ENCODE measurements at places on chromosomes 16 and 17.

GRCh38 chr16:4487955-4488498, 11.8 kb downstream of the HMOX2 start:
- DNase-seq: no peak

DNA sequence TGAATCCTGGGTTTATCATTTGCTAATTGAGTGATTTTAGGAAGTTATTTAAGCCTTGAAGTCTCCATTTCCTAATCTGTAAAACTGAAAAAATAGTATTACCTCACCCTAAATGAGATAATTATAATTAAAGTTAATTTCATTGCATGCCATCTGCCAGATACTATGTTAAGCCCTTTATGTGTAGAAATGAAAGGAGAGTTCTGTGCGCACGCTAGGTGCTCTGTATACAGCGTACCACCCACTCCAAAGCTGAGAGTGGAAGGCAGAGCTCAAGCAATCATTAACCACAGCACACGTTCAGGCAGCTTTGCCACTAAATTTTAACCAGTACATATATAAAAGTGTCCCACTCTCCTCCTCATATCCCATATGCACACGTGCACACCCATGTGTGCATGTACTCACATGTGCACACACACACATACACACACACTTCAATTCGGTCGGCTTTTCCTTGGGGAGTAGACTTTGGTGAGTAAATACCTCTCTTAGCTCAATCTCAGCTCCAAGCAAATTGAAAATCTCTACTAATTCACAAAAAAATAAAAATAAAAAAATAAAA, 204.8 kb downstream of the GRIN2A start:
- no peak for DNase-seq

GRCh38 chr17:71682174-71682494, 438.7 kb upstream of the SOX9 start:
- DNase-seq: no peak

- DNase-seq: no peak
Observed at GRCh38 chr17:76683011-76683755, 27.6 kb downstream of the MXRA7 start.

- peak; percentile 85 for DNase-seq
Observed at GRCh38 chr17:2064980-2065785, 10.3 kb downstream of the HIC1 start.

DNA sequence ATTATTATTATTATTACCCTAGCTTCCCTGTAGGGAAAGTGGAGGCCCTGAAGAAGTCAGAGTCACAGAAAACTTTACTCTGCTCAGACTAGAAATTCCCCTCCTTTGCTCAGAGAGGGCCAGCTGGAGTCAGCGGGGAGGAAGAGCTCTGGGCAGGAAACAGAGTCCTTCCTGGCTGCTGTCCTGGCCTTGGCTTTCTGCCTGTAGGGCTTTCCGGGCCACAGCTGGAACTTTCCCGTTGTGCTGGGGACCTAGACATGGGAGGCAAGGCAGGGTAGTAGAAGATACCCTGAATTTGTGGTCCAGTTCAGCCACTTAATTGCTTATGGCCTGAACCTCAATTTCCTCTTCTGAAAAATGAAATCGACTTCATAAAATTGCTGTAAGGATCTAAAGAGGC, 14.0 kb upstream of the CCL2 start:
- DNase-seq: no peak

DNA sequence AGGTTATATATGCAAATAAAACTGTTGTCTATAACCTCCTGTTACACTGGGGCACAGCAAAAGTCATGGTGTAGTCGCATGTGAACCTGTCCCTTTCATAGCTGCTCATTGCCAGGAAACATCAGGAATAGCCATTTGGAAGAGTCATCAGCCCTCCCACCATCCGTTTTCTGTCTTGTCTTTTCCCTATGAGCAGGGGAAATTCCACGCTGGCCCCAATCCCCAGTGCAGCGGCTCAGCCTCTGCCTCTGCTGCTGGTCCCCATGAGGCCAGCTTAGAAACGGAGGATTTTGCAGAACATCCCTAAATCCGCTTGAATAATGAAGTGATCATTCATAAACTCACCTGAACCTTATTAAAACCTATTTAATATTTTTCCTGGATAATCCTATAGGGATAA, 10.5 kb downstream of the MAPT start:
- DNase-seq: no peak

DNA sequence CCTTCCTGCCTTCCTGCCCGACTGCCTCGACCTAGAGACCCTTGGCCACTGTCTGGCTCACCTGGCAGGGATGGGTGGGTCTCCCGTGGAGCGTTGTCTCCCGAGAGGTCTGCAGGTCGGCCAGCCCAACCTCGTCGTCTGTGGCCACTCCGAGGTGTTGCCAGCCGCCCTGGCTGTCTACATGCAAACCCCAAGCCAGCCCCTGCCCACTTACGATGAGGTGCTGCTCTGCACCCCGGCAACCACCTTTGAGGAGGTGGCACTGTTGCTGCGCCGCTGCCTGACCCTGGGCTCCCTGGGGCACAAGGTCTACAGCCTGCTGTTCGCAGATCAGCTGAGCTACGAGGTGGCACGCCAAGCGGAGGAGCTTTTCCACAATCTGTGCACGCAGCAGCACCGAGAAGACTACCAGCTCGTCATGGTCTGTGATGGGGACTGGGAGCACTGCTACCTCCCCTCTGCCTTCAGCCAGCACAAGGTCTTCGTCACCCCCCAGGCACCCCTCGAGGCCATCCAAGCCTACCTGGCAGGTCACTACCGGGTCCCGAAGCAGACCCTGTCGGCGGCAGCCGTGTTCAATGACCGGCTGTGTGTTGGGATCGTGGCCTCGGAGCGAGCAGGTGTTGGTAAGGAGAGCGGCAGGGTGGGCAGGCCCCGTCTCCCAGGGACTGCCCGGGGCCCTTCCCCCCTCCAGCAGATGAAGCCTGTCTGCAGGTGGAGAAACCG, 75.1 kb upstream of the ENDOV start:
- DNase-seq: no peak

DNA sequence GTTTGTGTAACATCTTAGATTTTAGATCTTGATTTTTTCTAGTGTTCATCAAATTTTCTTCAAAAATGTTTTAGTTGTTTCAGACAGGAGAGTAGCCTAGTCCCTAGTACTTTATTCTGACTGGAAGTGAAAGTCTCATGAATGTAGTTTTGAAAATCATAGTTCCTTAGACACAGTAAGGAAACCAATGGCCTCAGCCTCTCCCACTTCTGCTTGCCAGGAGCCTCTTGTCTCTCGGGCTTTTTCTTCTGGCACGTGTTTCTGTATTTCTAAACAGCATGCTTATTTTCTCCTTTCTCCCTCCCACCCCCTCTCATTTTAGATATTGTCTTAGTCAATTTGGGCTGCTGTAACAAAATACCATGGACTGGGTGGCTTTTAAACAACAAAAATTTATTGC, 9.8 kb downstream of the SLFN5 start:
- DNase-seq: no peak

DNA sequence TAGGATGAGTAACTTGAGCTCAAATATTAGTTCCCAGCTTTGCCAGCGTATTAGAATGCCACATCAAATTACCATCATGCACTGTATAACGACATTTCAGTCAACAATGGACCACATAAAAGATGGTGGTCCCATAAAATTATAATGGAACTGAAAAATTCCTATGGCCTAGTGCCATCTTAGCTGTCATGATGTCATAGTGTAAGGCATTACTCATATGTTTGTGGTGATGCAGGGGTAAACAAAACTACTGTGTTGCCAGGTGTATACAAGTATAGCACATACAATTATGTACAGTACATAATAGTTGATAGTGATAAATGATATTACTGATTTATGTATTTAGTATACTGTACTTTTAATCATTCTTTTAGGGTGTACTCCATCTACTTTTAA, 54.4 kb upstream of the NETO2 start:
- no peak for DNase-seq

DNA sequence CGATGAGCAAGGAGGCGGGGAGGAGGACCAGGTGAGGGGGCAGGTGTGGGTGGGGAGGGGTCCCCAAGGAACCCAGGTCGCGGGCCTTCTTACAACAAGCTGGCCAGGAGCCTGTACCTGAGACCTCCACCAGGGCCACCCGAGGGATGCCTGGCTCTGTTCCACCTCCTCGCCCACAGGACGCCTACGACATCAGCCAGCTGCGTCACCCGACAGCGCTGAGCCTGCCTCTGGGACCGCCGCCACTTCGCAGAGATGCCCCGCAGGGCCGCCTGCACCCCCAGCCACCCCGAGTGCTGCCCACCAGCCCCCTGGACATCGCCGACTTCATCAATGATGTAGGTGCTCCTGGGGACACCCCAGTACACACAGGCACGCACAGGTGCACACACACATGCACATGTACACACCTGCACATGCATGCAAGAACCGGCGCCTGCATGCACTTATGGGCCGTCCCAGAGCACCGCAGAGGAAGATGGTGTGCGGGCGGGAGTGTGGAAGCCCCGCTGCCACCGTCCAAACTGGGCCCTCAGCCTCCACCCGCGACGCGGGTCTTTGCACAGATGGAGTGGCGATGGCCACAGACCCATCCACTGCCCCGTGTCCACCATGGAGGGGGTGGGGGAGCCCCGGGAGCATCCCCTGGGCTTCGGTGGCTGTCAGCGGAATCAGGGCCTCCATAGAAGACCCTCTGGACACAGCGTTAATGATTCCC, 6.6 kb downstream of the SLC22A31 start:
- no peak for DNase-seq

- DNase-seq: no peak
Observed at GRCh38 chr16:10647721-10648296, 46.9 kb downstream of the TEKT5 start.

- no peak for DNase-seq
Observed at GRCh38 chr16:89633064-89633631, 19.7 kb downstream of the DPEP1 start.

DNA sequence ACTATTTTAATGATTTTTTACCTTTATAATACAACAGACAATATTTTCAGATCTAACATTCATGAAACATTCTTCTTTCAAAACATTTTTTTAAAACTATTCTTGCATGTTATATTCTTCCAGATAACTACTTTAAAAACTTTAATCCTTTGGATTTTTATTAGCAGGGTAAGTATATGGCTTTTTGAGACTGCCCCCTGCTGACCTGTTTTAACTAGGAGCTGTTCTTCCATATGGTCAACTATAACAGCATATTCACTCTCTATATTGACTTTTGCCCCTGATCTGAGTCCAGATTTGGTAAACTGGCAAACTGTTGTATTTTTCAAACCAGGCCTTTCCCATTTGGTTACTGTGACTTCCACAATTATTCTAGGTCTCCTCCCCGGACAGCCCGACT, 16.5 kb downstream of the ZNF18 start:
- DNase-seq: no peak

- no peak for DNase-seq
Observed at GRCh38 chr17:12492450-12492849, 173.2 kb upstream of the MYOCD start.

DNA sequence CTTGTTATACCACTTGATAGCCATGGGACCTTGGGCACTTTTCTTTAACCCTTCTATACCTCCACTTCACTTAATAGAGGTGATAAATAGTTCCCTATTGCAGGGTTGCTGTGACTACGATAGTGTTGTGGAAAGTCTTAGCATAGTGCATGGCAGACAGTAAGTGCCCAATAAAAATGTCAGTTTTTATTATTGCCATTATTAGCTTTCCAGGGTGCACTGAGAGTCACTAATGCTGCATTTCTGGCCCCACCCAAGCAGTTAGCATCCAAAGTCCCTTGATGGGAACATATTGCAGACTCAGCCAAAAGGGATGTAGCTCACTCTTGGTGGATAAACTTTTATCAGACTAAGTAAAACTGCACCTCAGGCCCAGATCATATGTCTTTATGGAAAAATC, 41.5 kb upstream of the TEKT3 start:
- DNase-seq: no peak

GRCh38 chr17:64632606-64633005, 29.5 kb downstream of the SMURF2 start:
- DNase-seq: no peak

GRCh38 chr17:72955391-72956140, 136.9 kb downstream of the SLC39A11 start:
- no peak for DNase-seq

DNA sequence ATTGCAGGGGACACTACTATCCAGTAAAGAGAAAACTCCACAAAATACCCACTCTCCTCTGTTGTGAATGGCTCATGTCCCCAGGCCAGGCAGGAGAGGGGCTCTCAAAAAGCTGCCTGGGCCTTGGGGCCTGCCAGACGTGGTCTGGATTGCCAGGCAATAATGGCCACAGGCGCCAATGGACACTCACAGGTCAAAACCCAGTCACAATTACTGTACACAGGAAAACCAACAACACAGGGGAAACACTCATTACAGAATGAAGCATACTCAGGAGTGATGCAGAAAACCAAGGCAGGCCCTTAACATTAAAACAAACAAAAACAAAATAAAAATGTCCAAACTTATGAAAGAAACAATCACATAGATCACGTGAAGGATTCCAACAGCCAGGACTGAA, 35.1 kb upstream of the SREBF1 start:
- DNase-seq: no peak

- no peak for DNase-seq
Observed at GRCh38 chr16:82363026-82363816, 193.2 kb upstream of the MPHOSPH6 start.

DNA sequence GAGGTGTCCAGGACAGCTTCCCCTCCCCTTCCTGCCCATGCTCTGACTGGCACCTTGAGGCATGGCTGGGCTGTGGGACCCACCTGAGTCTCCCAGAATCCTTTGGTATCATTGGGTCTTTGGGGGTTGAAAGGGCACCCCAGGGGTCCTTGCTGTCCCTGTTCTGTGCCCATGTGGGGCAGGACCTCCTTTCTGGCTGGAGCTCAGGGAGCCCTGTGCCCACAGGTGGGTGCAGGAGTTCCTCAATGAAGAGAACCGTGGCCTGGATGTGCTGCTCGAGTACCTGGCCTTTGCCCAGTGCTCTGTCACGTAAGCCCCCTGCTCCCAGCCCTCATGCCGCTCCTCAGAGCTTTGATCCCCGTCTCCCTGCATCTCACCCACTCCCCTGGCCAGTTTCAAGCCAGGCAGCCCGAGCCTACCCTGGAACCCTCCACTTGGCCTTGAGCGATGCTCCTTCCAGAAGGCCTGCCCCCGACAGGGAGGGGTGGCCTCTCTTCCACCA, 11.8 kb downstream of the FMNL1 start:
- DNase-seq: no peak

GRCh38 chr16:56669005-56669839, at the start of gene MT1H:
TSS of gene MT1H (plus strand) at chr16:56669814. CDS start at chr16:56669885, 71 bp downstream.
- DNase-seq: no peak

- DNase-seq: peak; percentile 5
Observed at GRCh38 chr16:73355981-73356380, 308.1 kb upstream of the ZFHX3 start.

GRCh38 chr17:65374966-65375365, 186.5 kb downstream of the AXIN2 start:
- no peak for DNase-seq
